NCI-H2171 (cell line): ENCODE measurements at places on chromosomes 7 and 10.

DNA sequence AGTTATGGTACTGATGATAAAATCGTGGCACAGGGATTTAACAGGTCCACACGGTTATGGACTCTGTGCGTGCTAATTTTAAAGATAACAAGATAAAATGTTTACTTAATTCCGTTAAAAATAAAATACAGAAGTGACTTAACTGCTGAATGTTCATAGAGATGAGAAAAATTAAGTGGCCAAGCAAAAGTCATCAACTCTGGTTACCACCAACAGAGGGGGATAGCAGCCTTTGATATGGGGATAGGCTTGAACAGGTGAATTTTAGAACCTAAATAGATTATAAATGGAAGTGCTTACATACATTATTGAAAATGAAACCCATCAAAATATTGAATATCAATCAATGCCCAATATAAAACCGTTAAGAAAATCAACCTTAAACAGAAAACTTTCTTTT lies 245.0 kb downstream of the WDR37 start:
- DNase-seq: no peak

GRCh38 chr10:50541921-50542320 lies 81.8 kb downstream of the SGMS1 start:
- no peak for DNase-seq

DNA sequence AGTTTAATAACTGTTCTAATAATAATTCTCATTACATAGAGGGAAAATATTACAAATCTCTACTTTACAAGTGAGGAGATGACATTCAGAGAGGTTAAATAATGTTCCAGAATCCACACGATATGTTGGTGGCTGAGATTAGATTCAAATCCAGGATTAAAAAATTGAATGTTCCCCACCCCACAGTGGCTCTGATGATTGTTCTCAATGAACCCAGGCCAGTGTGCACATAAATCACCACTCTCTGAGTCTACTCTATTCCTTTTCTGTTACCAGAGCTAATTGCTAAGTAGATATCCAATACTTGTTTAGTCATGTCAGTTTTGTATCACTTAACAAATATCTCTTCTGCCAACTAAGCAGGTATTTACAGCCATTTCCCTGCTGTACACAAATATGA lies 281.0 kb downstream of the ABCA13 start:
- no peak for DNase-seq

GRCh38 chr7:102927312-102927933 lies 14.6 kb downstream of the LRRC17 start:
- DNase-seq: no peak

- DNase-seq: no peak
These were observed 37.0 kb upstream of the EGR2 start for GRCh38 chr10:62852961-62853702.

DNA sequence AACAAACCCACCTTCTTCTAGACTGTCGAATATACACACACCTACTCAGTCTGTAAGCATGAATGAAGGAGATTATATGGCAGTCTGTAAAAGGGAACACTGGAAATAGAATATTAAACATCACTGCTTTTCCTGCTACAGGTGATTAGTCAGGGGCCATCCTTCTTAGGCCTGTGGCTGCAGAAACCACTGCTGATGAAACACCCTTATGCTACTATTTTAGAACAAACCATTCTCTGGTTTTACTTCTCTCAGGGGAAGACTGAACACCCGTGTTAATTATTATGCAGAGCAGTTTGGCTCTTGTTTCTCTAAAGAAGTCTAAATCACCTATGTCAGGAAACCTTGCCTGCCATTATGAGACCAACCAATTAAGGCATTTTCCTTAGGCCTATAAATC lies 351.1 kb upstream of the KLF6 start:
- DNase-seq: no peak

- DNase-seq: no peak
These were observed 256.0 kb downstream of the TRIL start for GRCh38 chr7:28702171-28702570.

GRCh38 chr7:153158149-153158548 lies 398.6 kb downstream of the ACTR3B start:
- no peak for DNase-seq

- DNase-seq: no peak
These were observed 97.7 kb upstream of the MEOX2 start for GRCh38 chr7:15783987-15784693.

- no peak for DNase-seq
These were observed 570.9 kb downstream of the LRMDA start for GRCh38 chr10:76002262-76002854.

GRCh38 chr7:20470726-20471125 lies 140.0 kb downstream of the ITGB8 start:
- no peak for DNase-seq

DNA sequence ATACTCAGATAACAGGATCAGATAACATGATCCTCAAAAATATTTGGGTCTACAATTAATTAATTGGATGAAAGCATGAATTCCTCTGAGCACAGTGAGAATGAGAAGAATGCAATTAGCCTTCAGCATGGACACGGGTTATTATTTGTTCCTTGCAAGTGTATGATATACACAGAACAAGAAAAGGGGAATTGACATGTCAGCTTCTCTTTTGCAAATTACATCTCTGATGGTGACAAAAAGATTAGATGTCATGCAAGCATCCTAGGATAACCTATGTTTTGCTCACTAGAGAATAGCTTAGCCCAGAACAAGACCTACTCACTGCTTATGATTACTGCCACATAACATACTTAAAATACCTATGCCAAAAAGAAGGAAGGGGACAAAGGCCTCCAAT lies 120.3 kb downstream of the ABLIM1 start:
- no peak for DNase-seq

GRCh38 chr7:45066409-45066808 lies 22.4 kb downstream of the NACAD start:
- no peak for DNase-seq

DNA sequence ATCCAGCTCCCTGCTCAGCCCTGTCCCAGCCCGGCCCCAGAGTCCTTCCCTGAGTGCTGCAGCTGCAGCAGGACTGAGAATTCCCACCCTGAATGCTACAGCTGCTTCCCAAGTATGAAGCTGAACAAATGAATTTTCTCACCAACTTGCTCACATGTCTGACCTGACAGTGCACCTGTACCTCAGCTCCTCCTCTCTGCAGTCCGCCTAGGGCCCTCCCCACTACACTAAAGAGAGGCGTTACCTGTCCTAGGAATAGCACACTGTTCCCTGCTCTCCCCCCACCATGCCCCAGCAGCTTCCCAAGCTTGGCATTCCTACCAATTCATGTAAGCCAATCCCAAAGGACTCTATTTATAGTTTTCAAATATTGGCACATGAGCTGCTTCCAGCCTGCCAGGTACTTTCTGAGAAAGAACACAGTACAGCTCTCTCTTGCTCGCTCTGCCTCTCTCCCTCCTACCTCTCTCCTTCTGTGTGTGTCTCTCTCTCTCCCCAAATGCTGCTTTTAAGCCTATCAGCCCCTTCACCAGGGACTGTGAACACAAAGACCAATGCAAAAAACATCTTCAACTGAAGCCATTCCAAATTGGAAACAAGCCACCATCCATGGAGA lies 400.1 kb downstream of the TNS3 start:
- DNase-seq: peak; percentile 29

GRCh38 chr10:36232935-36233334 lies 590.8 kb upstream of the FZD8 start:
- no peak for DNase-seq

DNA sequence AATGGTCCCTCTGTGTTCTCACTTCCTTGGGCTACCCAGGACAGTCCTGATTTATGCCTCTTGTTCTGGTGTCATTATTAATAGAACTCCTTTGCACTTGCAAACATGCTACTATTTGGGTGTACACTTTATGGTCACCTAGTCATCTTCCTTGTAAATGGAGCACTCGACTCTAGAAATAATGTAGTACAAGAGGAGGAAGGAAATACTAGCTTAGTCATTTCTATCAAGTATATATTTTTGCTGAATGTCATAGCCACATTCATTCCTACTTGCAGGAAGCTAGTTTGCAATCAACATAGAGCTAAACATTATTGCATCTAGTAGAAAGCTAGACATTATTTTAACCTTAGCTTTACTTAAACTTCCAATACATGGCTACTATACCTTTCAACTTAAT lies 335.3 kb downstream of the MAGI2 start:
- DNase-seq: no peak

DNA sequence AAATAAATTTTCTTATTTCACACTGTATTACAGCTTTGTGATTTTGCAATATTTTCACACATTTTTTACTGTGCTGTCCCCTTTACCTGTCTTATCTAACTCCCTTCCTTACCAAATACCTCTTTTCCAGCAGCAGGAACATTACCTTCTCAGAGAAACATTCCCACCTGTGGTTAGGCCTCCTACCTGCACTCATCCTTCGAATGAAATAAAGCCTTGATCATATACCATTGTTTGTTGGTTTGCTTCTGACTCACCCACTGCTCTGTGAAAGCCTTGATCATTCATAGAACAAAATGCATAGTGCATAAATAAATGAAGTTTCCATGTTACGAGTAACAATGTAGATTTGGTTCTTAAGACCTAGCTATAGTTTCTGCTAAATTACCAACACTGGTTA lies 256.3 kb downstream of the ARL4A start:
- no peak for DNase-seq

- DNase-seq: no peak
These were observed 91.9 kb upstream of the PLXDC2 start for GRCh38 chr10:19724287-19724686.

DNA sequence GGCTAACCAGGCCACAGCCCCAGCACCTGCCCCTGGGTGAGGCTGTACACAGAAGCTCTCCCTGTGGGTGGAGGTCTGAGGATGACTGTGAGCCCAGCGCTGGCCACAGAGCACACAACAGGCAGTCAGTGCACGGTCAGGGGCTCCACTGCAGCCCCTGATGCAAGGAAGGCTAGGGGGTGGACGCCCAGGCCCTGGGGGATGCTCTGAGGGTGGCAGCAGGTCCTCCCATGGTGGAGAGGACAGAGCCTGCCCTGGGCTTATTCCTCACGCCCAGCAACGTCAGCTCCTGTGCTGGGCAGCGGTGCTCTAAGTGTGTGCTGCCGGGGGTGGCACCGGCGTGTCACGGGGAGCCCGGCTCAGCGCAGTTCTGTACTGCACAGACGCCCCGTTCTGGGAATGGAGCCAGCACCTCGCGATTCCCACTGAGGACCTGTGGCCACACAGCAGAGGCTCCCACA lies 223.2 kb downstream of the MAD1L1 start:
- no peak for DNase-seq

- DNase-seq: no peak
These were observed 97.9 kb downstream of the LHPP start for GRCh38 chr10:124559372-124560132.

GRCh38 chr7:37052705-37053104 lies 328.4 kb upstream of the AOAH start:
- no peak for DNase-seq

GRCh38 chr10:132849546-132850031 lies 63.6 kb upstream of the NKX6-2 start:
- no peak for DNase-seq

DNA sequence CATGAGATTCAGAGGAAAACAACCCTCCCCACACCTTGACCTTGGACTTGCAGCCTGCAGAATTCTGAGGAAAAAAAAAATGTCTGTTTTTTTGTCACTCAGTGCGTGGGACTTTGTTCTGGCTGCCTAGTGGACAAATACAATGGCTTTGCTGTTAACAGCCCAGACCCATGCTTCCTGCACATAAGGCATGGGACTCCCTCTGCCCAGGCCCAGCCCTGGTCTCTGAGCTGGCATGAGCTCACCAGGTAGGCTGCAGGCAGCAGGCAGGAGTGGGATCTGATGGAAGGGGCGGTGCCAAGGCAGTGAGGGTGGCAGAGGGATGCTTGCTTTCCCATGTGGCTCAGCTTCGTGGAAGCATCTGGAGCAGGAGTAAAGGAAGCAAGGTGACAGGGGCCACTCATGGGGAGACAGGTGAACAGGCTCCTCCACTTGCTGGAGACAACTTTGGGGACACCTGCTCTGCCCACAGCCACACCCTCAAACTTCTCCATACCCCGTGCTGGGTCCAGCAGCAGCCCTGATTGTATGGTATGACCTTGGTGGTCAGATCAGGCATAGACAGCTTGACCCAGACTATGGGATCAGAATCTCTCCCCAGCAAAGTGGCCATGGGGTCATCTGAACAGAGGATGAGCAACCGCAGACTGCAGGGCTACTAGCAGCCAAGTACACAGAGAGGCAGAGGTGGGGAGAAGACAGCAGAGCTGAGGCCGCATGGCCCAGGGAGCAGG lies 27.0 kb downstream of the ANXA8 start:
- DNase-seq: no peak

DNA sequence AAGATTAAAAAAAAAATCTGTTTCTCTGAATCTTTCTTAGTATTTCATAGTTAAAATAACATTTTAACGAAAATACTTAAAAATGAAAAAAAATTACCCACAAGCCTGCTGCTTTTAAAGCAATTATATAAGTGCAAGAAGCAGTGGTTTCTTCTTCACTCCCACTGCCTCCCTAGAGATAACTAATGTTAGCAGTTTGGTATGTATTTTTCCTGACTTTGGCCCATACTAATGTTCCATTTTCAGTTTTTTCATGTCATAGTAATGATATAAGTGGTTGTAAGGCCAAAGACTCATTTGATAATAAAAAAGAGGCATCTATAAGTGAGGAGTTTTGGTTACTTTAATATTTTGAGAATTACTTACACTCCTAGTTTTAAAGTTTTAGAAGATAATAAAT lies 24.3 kb upstream of the LAMB1 start:
- DNase-seq: no peak
